ENCODE measurements at places on chromosomes 1 and 21.

- no peak for DNase-seq
Measured at GRCh38 chr21:39851002-39851618, 16.1 kb upstream of the PCP4 start.

DNA sequence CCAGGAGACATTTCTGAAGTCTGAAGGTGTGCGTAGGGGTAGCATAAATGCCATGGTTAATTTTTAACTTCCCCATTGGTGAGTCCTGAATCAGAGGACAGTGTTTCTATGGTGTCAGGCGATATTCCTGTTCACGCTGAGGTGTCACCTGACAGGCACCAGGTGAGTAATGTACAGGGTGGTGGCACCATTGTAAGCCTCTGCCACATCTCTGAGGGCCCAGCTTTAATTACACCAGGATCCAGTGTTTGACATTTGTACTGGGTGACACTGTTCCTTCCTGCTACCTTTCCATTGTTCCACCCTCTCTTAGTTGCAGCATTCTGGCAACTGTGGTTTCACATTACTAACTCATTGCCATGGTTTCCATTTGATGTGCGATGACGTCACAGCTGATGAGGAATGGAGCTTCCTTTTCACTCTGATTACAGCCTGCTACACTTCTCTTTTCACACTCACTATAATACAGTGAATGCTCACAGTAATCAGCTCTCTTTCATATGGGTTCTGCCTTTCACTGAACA, 40.6 kb upstream of the MARK1 start:
- no peak for DNase-seq

- no peak for DNase-seq
Measured at GRCh38 chr1:20179371-20180128, 6.3 kb upstream of the UBXN10 start.

- DNase-seq: no peak
Measured at GRCh38 chr1:40308036-40308727, 8.9 kb downstream of the COL9A2 start.

DNA sequence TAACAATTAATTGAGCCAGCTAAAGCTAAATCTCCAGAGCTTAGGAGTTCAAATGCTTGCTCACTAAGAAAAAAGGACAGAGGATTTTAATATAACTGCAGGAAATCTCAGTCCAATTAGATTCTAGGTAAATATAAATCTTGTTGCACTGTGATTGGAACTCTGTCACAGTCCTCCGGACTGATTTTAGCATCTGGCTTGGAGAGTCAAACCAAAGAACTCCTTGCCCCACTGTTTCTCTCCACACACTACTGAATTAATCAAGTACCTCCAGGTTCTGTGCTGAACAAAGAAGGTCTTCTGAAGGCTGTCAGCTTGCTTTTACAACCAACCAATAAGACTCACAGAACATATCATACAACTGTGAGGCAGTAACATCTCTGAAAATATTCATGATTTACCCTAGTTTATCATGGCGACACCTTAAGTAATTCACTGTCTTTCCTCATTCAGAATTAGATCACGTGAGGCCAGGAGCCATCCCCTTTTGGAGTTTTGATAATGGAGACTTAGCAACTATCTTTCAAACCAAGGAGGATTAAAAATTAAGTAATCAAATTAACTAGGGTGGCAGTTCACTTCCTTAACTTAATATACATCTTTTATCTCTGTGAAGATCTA, 176.0 kb downstream of the RERE start:
- no peak for DNase-seq

- no peak for DNase-seq
Measured at GRCh38 chr1:191888996-191889622, 269.2 kb upstream of the RGS18 start.

DNA sequence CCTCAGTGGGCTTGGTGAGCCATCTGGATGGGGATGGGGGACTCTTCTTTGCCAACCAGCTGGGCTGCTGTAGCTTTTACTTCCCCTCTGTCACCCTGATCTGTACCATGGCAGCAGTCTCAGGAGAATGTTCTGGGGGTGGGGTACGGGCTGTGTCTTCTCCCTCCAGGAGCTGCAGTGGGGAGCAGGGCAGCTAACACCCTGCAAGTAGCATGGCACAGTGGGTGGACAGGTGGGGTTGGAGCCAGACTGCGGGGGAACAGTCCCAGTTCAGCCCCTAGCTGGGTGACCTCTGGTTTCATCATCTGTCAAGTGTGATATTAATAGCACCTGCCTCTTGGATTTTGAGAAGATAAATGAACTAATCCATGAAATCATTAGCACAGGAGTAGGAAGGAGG, 3.1 kb downstream of the NFASC start:
- DNase-seq: no peak

DNA sequence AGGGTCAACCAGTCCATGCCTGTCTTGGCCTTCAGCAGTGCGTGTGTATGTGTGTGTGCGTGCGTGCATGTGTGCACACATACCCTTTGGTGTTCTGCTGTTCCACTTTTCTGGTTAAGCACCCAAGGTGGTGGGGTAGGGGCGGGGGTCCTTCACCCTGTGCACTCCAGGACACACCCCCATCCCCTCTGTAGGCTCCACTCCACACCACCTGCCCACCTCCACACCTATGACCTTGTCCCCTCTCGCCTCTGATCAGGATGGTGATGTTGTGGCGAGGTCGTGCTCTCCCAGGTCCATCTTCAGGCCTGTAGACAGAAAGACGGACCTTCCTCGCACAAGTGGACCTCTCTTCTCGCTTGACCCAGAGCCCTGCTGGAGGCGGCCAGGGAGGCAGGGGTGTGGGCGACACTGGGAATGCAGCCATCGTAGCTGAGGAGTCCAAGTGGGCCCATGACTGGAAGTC, 44.6 kb downstream of the WDR4 start:
- no peak for DNase-seq

GRCh38 chr1:33346927-33347649, 26.2 kb upstream of the A3GALT2 start:
- DNase-seq: peak; percentile 92
